Eye (tissue), 1 donor: ENCODE measurements at places on chromosomes 5 and 9.

- DNase-seq, result no peak
Observed at GRCh38 chr9:101219030-101219429, 165.8 kb downstream of the BAAT start.

DNA sequence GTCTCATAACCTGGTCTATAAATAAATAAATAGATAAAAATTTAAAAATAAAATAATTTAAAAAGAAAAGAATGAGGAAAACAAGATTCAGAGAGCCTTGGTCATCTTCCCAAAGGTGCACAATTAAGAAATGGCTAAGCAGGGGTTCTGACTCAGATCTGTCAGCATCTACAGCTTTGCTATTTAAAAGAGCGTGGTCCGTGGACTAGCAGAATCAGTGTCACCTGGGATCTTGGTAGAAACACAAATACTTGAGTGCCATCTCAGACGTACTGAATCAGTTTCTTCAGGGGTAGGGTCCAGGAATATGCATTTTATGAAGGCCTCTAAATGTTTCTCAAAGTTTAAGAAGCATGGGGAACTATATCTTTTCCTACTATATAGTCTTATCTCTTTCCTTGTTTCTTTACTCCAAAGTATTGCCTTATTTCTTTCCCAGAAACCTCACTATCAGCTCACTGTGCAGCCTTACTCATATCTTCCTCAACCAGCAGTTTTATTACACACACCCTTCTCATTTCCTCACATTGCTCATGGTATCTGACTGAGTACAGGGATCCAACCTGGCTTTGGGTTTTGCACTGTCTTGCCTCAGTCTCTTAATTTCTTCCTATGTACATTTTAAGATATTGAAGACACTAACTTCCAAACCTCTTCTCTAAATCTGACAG is 58.6 kb downstream of the TMC1 start:
- DNase-seq, result no peak

- no peak for DNase-seq
Observed at GRCh38 chr9:91084896-91085516, 276.7 kb downstream of the AUH start.

- DNase-seq, result no peak
Observed at GRCh38 chr9:19022206-19022605, 10.8 kb downstream of the SAXO1 start.

DNA sequence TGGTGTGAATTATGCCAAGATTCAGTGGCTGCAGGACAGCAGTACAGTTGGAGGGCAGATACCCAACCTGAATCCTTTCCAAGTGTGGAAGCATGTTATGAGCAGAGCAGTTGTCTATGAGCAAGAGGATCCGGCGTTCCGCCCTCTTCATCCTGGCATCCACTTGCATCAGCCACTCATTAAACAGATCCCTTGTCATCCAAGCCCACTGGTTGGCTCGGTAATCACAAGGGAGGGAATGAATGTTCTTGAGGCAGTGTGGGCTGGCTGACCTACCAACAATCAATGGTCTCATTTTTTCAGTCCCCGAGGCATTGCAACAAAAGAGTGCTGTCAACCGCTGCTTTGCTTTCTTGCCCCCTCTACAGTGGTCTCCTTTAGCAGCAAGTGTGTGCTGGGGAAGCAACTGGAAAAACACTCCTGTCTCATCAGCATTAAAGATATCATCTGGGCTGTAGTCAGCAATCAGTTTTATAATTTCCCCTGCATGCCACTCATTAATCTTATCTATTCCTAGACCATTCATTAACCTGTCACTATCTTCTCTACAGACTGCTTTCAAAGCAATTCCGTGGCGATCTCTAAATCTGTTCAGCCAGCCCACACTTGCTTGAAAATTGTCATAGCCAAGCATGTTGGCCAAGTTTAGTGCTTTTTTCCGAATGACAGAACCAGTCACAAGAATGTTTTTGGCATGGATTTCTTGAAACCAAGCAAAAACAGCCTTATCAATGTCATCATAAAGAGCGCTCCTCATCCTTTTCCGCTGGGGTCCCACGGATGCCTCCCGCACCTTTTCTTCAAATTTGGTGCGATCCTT is 4.9 kb downstream of the TIGD6 start:
- DNase-seq, result no peak

- peak; percentile 92 for DNase-seq
Observed at GRCh38 chr9:126500600-126501382, 112.9 kb upstream of the LMX1B start.

DNA sequence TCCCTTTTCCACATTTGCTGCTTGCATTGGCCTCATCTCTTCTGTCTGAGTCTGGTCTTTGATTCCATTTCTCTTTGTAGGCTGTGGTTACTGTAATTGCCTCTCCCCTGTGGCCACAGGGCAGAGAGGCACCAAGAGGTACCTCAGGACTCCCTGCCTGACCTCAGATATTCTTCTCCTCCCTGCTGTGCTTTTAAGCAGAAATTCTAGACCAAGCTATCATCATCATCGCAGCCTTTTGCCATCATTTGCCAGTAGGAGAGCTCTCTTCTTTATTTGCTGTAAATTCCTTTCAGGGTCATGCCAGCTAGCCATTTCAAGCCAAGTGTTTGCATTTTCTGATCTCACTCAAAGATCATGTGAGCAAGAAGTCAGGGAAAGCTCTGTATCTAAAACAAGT is 369.6 kb downstream of the ICE1 start:
- no peak for DNase-seq

DNA sequence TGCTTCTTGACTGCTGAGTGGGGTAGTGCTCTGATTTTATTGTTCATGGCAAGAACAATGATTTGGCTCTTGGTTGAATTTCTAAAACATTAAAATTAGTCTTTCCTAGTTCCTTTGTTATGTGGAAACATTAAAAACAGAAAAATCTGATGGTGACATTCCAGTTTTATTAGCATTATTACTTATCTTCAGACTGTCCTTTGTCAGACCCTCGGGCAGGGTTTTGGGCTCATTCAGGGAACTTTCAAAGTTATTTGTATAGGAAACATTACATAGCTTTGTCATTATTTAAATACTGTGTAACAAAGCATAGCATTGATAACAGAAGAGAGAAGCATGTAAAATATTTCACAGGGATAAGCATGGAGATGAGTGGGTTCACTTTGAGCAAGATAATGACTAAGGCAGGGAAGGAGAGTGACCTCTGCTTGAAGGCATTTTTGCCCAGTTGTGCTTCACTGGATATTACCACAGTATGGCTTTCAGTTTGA is 119.9 kb downstream of the KDM4C start:
- no peak for DNase-seq

- no peak for DNase-seq
Observed at GRCh38 chr9:75873712-75874111, 16.8 kb upstream of the PCSK5 start.

GRCh38 chr5:4015709-4016108 is 420.1 kb downstream of the IRX1 start:
- no peak for DNase-seq

DNA sequence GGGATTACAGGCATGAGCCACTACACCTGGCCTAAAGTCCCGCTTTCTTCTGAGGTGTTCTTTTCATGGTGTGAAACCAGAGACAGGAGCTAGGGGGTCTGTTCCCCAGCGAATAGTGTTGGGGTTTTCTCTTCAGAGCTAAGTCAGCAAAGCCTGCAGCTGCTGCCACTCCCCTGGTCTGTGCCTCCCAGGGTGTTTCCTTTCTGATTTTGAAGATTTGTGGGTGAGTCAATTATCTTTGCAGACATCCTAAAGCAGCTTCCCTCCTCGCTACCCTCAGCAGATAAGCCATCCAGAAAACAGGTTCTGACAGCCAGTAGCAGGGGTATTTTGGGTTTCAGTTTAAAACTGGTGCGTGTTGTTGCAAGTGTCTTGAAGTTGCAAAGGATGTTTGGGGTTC is 72.0 kb upstream of the IQGAP2 start:
- DNase-seq, result peak; percentile 53

GRCh38 chr5:104172976-104173375 is 610.4 kb upstream of the NUDT12 start:
- DNase-seq, result no peak

GRCh38 chr5:123951582-123951977 is 439.6 kb downstream of the CSNK1G3 start:
- DNase-seq, result no peak

- no peak for DNase-seq
Observed at GRCh38 chr5:140575309-140575708, 10.7 kb downstream of the SLC35A4 start.

DNA sequence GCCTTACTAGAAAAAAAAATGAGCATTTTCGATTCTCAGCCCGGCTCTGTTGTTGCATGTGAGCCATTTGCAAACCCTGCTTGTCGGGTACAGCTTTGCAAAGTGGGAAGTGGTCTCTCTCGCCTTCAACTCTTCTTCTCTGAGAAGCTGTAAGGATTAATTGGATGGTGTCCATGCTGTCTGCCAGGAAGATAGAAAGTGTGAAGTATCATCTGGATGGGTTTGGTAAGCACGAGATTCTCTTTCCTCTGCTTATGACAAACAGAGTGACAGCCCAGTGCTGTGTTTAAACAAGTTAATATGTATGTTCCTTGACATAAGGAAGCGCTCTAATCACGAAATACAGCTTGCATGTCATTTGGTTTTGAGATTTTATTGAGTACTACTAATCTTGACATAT is 109.1 kb upstream of the SPATA31D4 start:
- DNase-seq, result peak; percentile 41

DNA sequence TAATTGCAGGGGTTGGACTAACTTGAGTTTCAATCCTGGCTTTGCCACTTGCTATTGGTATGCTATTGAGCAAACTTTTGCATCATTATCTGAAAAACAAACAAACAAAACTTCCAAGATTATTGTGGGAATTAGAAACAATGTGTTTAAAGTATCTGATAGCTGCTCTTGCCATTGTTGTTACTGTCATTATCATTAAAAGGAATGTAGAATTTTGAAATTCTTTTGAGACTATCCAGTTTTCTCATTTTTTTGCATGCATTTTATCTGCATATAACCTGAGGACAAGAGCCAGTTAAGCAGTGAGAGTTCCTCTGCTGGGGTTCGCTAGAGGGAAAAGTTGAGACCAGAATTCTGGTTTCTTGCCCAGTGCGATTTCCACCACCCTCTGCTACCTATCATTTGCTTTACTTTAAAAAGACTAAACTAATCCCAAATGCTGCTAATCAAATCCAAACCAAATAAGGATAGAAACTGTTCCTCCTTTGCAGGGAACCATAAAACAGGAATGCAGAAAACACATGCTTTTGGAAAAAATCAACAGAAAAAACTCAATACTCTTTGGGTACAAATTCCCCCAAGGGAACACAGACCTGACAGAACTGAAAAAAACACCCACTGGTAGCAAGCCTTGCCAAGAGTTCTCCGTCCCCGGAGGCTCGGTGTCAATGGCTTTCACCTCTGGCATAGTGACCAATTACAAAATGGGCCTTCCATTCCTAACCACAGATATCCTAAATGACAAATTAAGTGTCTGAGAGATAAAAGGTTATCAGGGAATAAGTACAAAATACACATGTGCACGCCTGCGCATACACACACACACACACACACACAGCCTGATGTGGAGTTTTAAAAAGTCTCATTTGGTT is 373.7 kb downstream of the ARL15 start:
- DNase-seq, result peak; percentile 14

- no peak for DNase-seq
Observed at GRCh38 chr5:75885321-75885720, 168.1 kb upstream of the POC5 start.

DNA sequence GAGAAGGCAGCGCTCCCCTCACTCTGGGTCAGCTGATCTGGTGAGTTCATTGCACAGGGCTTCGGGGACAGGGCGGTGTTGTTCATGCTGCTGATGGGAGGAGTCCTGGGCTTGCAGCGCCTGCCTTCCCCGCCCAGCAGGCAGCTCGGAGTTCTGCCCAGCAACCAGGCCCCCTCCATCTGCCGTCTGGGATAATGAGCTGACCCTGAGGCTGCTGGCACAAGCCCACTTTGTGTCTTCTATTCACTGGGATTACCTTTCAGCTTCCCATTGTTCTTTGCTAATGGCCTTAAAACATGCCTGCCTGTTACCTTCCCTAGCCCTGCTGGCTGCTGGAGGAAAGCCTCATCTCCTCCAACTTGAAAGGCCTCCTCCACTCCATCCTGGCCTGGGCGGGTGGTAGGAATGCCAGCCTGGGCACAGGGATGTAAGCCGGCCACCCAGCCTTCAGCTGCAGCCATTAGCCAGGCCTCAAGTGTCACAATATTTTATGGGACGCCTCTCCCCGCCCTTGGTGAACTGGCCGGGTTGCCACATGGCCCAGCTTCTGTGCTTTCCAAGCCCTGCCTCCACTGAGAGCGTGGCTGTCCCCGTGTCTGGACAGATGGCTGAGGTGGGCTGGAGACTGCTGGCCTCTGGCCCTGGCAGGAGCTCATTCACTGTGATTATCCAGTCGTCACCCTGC is 70.4 kb downstream of the GADD45G start:
- DNase-seq, result peak; percentile 94

GRCh38 chr5:56088431-56088949 is 93.7 kb upstream of the IL6ST start:
- no peak for DNase-seq

GRCh38 chr9:128553728-128554127 is 1.3 kb downstream of the SPTAN1 start:
- peak; percentile 72 for DNase-seq

DNA sequence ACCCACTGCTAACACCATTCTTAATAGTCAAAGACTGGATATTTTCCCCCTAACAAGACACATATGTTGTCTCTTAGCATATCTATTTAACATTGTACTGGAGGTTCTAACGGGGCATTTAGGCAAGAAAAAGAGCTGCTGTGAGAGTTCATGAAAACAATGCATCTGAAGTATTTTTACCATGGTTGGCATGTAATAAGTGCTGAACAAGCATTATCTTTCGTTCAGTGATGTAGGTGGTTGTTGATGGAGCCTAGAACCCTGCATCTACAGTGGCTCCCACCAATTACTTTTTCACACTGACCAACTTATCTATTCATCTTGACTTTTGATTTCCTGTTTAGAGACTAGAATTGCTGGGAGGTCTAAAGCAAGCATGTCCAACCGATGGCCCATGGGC is 12.8 kb downstream of the B4GALT1 start:
- DNase-seq, result no peak

DNA sequence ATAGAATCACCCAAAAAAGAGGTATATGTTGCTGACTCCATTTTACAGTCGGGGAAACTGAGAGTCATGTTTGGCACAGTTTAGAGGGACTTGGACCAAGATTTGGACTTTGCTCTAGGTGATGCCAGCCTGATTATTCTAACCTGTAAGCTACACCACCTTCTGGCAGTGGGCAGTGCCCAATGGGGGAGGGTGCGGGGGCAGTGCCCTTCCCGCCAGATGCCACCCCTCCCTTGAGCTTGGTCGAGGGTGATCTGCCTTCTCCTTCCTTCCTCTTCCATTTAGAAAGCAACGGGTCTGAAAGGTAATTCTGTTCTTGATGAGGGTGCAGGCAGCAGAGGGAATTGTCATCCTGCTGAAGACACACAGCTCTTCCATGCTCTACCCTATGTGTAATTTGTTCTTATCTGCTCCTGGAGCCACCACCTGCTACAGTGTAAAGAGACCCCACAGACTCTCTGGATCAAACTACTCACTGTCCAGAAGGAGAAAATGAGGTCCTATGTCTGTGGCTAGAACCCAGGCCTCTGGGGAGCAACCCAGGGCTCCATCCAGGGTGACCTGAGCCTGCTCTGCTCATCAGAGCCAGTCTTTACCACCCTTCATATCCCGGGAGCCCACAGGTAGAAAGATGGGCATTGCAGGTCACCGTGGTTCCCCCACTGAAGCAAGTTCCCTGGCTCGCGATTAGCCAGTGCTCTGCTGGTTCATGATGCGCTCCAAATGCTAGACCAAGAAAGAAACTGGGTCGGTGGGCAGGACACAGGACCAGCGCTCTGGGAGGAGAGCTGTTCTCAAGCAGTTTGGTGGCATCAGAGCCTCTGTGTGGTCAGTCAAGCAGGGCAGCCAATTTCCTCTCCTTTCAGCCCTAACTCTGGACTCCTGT is 156.2 kb downstream of the RGS3 start:
- DNase-seq, result peak; percentile 30

GRCh38 chr9:19931098-19931890 is 142.5 kb upstream of the SLC24A2 start:
- DNase-seq, result no peak
